Erythroblast (primary cell): ENCODE measurements at places on chromosomes 1 and 21.

GRCh38 chr1:73029571-73029970, 747.2 kb upstream of the NEGR1 start:
- DNase-seq = no peak

DNA sequence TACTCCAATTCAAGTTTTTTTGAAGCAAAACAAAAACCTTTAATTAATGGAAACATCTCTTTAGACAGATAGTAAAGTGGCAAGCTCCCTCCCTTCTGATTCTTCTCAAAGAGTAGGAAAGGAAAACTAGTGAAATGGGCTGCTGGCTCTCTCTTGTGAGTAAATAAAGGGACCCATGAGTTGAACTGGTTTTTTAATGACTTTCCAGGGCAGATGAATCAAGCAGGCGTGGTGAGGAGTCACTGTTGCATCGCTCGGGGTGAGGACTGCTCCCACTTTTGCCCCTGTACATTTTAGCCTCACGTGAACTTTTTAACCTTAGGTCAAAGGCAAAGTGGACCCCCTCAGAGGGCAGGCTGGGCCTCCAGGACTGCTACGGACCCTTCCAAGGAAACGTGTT, 64.8 kb downstream of the ABCA4 start:
- DNase-seq = no peak

DNA sequence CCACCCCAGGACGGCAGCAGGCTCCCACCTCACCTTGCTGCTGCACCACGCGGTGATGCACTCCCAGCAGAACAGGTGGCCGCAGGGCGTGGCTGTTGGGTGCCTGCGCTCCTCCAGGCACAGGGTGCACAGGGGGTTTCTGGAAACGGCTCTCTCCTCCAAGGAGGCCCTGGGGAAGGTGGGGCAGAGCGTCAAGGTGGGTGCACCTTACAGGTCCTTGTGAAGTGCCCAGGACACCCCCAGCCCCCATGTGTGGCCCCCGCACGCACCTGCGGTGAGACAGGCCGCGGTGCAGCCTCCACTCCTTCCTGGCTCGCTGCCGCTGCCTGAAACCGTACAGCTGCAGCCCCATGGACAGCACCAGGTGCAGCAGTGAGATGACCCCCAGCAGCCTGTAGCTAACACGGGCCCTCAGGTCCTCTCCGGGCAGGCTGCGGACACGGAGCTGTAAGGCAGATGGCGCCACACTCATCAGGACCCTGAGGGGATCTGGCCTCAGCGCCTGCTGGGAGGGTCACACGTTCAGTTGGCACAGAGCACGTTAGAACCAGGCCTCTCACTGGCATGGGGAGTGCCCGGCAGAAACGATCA, 5.8 kb downstream of the PEX10 start:
- DNase-seq = no peak

DNA sequence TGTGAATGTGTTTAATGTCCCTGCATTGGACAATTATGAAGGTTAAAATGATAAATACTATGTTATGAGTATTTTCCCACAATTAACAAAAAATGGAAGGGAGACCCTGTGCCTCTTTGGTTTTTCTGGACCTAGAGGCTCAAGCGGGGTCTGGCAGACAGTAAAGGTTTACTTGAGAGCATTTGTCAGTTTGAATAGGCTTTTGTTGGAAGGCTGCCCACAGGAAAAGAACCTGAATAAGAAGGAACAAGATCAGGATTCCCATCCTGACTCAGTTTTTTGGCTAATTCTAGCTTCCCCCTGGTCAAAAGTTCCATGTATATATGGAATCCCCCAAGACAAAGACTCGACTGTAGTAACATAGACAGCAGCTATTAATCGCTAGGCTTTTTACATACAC, 150.9 kb upstream of the JUN start:
- DNase-seq = no peak

DNA sequence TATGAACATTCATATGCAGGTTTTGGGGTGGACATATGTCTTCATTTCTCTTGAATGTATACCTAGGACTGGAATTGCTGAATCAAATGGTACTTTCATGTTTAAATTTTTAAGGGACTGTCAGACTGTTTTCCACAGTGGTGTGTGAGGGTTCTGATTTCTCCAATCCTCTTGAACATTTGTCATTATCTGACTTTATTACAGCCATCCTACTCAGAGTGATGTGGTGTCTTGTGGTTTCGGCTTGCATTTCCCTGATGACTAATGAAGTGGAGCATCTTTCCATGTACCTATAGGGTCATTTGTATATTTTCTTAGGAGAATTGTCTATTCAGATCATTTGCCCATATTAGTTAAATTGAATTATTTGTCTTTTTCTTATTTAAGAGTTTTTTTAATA, 35.4 kb upstream of the ZNF281 start:
- no peak for DNase-seq

- peak; percentile 73 for DNase-seq
Observed at GRCh38 chr1:182786223-182786994, 3.2 kb upstream of the NPL start.

DNA sequence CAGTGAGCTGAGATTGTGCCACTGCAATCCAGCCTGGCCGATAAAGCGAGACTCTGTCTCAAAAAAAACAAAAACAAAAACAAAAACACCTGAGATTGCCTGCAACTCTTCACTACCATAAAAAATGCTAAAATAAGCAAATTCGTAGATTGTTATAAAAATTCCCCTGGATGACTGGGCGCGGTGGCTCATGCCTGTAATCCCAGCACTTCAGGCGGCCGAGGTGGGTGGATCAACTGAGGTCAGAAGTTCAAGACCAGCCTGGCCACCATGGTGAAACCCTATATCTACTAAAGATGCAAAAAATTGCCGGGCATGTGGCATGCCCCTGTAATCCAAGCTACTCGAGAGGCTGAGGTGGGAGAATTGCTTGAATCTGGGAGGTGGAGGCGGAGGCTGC, 10.7 kb downstream of the MED18 start:
- DNase-seq = no peak

GRCh38 chr1:247287460-247287859, 31.6 kb downstream of the VN1R5 start:
- no peak for DNase-seq

- DNase-seq = no peak
Observed at GRCh38 chr1:216186141-216186540, 237.1 kb downstream of the USH2A start.

DNA sequence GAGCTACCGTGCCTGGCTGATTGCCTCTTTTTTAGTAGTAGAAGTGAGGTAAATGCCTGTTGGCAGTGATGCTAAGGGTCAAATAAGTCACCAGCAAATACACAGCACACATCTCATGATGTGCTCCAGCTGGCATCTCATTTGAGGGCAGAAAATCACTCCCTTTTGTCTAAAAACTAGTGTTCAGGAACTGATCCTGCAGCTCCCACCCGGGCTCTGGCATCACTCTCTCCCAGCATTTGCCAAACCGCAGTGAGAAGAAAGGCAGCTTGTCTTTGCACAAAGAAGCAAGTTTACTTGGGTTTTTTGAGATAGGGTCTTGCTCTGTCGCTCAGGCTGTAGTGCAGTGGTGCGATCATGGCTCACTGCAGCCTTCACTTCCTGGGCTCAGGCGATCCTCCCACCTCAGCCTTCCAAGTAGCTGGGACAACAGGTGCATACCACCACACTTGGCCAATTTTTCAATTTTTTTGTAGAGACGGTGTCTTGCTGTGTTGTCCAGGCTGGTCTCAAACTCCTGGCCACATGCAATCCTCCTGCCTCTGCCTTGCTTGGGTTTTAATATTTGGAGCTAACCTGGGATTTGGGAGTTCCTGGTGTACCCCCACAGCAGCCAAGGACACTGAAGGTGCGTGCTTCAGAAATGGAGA, 4.1 kb downstream of the RBP7 start:
- no peak for DNase-seq

DNA sequence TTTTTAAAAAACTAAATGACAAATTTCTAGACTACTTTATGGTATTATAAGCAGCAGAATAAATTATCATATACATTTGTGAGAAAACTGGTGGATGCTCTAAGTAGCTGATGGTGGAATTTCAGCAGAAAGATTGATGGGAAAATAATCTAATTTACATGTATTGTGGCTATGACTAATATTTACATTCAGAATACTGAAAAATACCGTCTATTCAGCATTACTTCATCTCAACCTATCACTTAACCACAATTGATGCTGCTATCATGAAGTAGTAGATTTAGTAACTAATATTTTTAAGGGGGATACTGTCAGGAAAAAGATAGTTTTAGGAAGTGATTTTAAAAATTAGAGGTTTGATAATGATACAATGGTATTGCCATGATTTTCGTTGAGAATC, 137.9 kb downstream of the IFI44 start:
- no peak for DNase-seq

- DNase-seq = no peak
Observed at GRCh38 chr1:29540801-29541357, 304.6 kb downstream of the PTPRU start.

GRCh38 chr1:182720463-182720862, 36.1 kb upstream of the RGS8 start:
- no peak for DNase-seq

- DNase-seq = no peak
Observed at GRCh38 chr1:59574085-59574484, 240.7 kb upstream of the HOOK1 start.

DNA sequence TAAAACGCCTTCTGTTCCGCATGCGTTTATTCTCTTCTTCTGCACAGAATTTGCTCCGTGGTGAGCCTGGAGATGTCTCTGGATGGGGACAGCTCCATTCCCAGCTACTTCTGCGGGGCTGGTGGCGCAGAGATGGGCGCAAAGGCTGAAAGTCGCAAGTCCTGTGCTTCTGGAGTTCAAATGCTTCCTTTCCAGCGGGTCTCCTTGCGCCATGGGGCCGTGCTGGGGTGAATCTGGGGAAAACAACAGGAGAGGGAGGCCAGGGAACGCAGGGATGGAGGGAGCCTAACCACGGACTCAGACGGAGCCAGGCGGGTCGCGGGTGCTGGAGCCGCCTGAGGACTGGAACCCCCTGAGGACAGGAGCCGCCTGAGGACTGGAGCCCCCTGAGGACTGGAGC, 2.9 kb upstream of the OR2T12 start:
- DNase-seq = no peak

- no peak for DNase-seq
Observed at GRCh38 chr1:218991089-218991488, 182.6 kb upstream of the LYPLAL1 start.

- DNase-seq = no peak
Observed at GRCh38 chr1:11176081-11176706, 13.0 kb upstream of the ANGPTL7 start.
